ENCODE measurements at places on chromosomes 6 and 20. TPM values are rescaled to one million over a fixed set of nuclear protein-coding genes. Genes with fewer than 3 reads are reported as not detected.

Gene BFSP1
- total RNA-seq = 3.3 TPM

Gene FAM110A
- total RNA-seq = 28.3 TPM

Gene TM9SF4
- 44.4 TPM for total RNA-seq

Gene GABRR2
- total RNA-seq = 1.4 TPM

Gene NMBR
- total RNA-seq = not detected

Gene VSTM2L
- total RNA-seq = 0.15 TPM

Gene PNLDC1
- total RNA-seq = 0.74 TPM

Gene CD83
- 19.1 TPM for total RNA-seq

Gene LTB
- total RNA-seq = 2,468 TPM

Gene SGK2
- not detected for total RNA-seq

Gene SLC22A1
- 4.0 TPM for total RNA-seq

Gene LY6G6C
- not detected for total RNA-seq

Gene PBOV1
- total RNA-seq = not detected

Gene SUMO4
- 18.7 TPM for total RNA-seq

Gene XKR7
- not detected for total RNA-seq

Gene ROMO1
- total RNA-seq = 86.0 TPM

Gene PRSS16
- total RNA-seq = 0.54 TPM

Gene HCK
- total RNA-seq = 1.8 TPM

Gene SS18L1
- 20.4 TPM for total RNA-seq

Gene TBX18
- not detected for total RNA-seq

Gene PACRG
- not detected for total RNA-seq

Gene GTSF1L
- not detected for total RNA-seq

Gene ZNFX1
- 90.5 TPM for total RNA-seq

Gene PPP1R11
- 67.2 TPM for total RNA-seq

Gene ADAM33
- total RNA-seq = not detected

Gene TRPC4AP
- 59.2 TPM for total RNA-seq

Gene ZC2HC1B
- not detected for total RNA-seq

Gene PACSIN1
- total RNA-seq = 1.3 TPM

Gene KCNB1
- total RNA-seq = 0.12 TPM

Gene ANKEF1
- total RNA-seq = 2.9 TPM

Gene SAMHD1
- total RNA-seq = 300 TPM

Gene TGM3
- total RNA-seq = not detected

Gene GLP1R
- total RNA-seq = not detected

Gene KIAA0408
- 16.4 TPM for total RNA-seq

Gene GJA1
- not detected for total RNA-seq

Gene MRAP2
- not detected for total RNA-seq

Gene TREML2
- 23.3 TPM for total RNA-seq

Gene CCR6
- total RNA-seq = 0.49 TPM

Data from T-helper 1 cell treated with Interleukin-12 subunit alpha and Interleukin-12 subunit beta and Interleukin-4 antibody, amounts not matched to agents 30 ng/mL and 1 ng/mL, for 36 hours (primary cell).